ENCODE measurements at places on chromosomes 2 and 18.

DNA sequence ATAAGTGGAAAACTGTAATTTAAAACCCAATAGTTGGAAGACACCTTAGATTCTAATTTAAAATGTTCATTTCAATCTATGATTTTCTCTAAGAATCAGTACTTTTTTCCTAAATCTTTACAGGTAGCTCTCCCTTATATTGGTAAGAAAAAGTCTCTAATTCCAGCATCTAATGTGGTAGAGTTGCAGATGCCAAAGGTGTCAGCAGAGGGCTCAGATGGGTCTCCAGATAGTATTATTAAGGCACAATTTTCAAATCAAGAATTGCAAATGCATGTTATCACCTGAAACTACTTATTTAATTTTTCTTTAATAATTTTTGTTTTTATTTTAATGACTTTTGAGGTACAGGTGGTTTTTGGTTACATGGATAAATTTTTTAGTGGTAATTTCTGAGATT lies 25.5 kb upstream of the ITGA4 start:
- no peak for DNase-seq

DNA sequence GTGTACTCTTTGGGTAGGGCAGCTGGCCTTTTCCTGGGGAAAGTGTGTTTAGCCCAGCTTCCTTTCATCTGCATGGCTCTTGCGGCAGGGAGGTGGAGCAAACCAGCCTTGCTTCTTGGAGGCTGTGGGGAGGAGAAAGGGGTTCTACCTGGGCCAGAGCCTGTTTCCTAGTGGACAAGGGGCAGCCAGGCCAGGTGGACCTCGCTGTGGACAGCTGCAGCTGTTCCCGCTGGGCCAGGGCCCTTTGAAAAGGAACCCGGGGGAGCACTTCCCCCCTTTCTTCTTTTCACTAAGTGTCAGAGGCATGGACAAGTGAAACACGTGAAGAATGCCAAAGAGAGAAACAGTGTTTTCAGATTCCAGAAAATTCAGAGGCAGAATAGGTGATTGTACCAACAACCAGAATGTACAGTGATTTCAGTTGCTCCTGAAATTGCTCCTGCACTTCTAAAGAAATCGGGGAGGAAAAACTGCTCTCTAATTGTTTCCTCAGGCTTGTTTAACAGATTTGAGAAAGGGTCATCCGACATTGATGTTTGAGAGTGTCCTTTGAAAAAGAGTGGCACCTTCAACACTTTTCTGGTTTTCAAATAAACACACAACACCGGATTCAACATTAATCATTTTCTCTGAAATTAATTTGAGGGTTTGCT lies 3.9 kb downstream of the GLI2 start:
- DNase-seq = no peak

- DNase-seq = no peak
These were observed 1269.7 kb upstream of the ZEB2 start for GRCh38 chr2:145789636-145790035.

DNA sequence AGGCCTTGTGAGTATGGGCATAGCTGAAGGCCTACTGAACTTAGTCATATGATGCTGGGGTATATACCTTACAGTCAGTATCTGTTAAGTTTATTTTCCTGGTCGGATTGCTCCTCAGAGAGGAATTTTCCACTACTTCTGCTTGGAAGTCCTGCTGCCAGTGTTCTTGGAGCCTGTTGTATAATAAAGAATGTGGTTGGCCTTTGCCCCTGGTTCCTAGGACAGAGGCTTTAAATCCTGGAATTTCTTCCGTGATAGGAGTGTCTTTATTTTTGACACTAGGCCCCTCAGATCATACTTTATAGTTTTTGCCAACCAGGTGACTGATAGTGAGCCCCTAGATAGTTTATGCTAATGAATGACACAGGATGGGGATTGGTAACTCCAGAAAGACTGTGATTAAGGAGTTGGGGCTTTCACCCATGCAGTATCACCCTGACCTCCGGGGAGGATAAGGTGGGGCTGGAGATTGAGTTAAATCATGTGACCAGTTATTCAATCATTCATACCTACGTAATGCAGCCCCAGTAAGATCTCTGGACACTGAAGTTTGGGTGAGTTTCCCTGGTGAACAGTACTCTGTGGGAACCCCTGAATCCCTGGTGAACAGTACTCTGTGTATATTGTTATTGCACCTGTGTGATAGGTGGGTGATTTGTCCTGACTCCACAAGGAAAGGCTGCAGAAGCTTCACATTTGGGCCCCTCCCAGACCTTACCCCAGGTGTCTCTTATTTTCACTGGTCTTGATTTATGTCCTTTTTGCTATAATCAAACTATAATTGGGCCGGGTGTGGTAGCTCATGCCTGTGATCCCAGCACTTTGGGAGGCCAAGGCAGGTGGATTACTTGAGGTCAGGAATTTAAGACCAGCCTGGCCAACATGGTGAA lies 56.9 kb downstream of the COMMD1 start:
- no peak for DNase-seq

DNA sequence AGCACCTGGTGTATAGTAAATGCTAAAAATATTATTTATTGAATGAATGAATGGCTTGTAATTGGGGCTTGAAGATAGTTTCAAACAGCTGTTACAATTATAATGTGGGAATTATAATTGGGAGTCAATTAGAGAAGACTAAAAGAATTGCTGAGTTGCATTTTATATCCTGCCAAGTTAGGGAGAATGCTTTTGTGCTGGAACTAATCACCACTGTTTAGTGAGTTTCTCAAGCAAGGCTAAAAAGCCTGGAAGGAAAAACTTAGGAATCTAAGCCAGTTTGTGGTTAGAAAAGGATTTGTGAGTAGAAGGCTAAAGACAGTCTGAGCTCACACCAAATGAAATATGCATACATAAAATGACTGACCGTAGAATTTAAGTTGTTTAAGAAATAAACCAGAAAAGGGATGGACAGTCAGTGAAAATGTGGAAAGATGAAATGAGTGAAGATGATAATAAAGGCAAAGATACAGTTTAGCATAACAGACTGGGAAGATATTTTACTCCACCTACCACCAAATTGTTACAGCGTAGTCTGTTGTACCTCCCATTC lies 647.7 kb upstream of the FSHR start:
- no peak for DNase-seq

- DNase-seq = no peak
These were observed 177.1 kb upstream of the HAAO start for GRCh38 chr2:42969231-42970150.

DNA sequence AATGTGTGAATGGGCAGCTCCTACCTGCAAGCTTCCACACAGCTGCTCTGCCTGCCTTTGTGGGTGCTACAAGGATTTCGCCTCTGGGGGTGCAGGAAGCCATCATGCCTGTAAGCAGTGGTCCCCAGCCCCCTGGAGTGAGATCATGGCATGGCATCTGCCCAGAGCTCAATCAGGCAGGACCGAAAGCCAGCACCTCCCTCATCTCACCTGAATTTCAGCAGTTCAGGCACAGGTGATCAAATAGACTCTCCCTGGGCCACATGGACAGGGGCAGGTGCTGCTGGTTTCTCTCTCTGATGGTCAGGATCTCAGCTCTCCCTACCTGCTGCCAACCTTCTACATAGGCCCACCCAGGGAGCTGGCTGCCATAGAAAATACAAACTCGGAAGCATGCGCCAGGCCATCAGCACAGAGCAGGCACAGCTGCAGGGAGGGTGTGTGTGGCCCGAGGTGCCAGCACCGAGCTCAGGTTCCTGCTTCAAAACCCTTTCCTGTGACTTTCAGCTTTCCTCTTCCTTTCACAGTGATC lies 133.2 kb upstream of the ID2 start:
- no peak for DNase-seq

- no peak for DNase-seq
These were observed 24.3 kb downstream of the GALNT1 start for GRCh38 chr18:35605686-35606417.

DNA sequence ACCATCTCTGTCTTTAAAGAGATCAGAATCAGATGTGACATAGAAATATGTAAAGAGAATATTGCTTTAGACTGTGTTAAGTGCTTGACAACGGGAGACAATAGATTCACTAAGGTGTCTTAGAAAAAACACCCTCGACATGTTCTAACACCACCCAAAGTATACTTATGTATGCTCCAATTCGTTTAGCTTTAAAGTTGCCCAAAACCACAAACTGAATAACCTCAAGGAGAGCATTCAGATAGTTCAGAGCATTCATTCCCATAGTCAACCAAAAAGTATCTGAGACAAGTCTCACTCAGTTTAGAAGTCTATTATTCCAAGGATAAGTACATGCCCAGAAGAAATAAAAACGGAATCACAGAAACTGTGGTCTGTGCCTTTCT lies 96.4 kb downstream of the KYNU start:
- no peak for DNase-seq

DNA sequence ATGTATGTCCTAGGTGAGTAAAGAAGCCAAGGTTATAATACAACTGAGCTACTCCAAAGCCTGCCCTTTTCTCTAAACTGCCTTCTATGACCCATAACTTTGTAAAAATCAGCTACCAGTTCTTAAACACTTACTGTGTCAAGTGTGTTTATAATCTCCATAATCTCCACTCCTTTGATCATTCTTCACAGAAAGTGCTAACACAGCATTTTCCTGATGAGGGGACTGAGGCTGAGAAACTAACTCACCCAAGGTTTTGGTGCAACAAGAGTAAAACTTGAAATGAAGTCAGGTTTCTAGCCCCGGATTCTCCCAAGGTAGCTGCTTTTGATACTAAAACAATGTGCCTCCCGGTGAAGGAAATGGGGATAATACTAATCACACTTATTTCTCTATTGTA lies 1.9 kb upstream of the C2orf49 start:
- no peak for DNase-seq

GRCh38 chr18:11883153-11883552 lies 25.0 kb downstream of the MPPE1 start:
- no peak for DNase-seq

GRCh38 chr2:156955701-156956100 lies 301.8 kb upstream of the GALNT5 start:
- no peak for DNase-seq

- no peak for DNase-seq
These were observed 74.8 kb upstream of the ADAM23 start for GRCh38 chr2:206368484-206368883.

DNA sequence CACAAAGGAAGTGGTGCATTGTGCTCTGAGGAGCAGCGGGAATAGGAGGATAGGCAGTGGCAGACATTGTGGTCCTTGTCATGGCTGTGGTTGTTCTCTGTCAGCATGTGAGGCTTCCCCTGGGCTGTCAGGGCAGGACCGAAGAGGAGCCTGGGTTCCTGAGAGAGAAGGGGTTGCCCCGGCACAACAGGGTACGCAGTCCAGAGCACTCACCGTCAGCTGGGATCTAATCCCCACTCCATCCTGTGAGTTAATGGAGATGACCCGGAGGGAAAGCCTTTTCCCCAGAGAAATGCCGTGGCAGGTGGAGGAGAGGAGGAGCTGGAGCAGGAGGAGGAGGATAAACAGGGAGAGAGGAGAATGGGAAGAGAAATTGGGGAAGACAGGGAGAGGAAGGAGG lies 396.7 kb upstream of the HS6ST1 start:
- DNase-seq = no peak

GRCh38 chr18:67232991-67233390 lies 283.5 kb downstream of the DSEL start:
- DNase-seq = no peak

- DNase-seq = no peak
These were observed 1012.0 kb downstream of the LRP1B start for GRCh38 chr2:141118836-141119235.

GRCh38 chr2:134782792-134783191 lies 55.6 kb upstream of the ACMSD start:
- no peak for DNase-seq

- no peak for DNase-seq
These were observed 204.4 kb downstream of the MREG start for GRCh38 chr2:215808996-215809395.

DNA sequence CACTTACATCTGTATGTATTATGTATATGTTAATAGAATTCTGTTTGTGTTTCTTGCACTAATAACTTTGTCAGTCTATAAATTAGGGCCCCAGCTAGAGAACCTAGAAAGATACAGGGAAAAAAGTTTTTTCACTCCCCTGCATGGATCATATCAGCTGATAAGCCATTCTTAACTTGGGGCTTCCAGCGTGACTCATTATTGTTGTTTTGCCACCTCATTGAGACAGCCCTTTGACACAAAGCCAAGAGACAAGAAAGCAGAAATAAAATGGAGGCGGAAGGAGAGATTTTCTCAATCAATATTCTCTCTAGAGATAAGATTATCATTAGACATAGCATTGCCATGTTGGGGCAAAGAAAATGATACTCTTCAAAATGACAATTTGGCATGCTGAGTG lies 93.4 kb downstream of the AKAIN1 start:
- no peak for DNase-seq

DNA sequence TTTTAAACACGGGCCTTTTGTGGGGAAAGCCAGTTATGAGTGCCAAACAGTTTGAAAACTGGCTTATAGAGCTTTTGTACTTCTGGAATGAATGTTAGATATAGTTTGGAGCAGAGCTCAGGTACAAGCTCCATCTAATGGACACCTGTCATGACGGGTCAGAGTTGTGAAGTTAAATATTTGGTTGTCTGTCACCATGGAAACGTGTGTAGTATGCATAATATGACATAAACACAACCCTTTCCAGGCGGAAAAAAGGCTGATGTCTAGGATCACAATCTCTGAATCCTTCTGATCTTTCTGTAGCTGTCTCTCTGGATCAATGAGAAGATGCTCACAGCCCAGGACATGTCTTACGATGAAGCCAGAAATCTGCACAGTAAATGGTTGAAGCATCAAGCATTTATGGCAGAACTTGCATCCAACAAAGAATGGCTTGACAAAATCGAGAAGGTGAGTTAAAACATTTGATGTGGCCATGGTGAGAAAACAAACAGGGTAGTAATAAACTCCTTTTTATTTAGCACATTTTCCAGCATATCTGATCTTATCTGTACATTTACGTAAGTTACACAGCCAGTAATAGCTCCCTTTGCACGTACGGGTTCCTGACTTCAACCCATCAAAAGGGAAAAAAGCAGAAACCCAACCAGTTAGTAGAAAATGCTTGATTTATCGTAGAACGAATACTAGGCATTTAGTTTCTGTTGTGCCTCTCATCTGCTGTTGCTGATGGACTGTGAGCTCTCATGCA lies 80.6 kb upstream of the EML6 start:
- no peak for DNase-seq

GRCh38 chr2:29035016-29035745 lies 39.1 kb downstream of the PCARE start:
- no peak for DNase-seq

GRCh38 chr2:239684271-239684810 lies 283.5 kb upstream of the HDAC4 start:
- DNase-seq = no peak

- no peak for DNase-seq
These were observed 666.3 kb downstream of the TSN start for GRCh38 chr2:122421775-122422174.

DNA sequence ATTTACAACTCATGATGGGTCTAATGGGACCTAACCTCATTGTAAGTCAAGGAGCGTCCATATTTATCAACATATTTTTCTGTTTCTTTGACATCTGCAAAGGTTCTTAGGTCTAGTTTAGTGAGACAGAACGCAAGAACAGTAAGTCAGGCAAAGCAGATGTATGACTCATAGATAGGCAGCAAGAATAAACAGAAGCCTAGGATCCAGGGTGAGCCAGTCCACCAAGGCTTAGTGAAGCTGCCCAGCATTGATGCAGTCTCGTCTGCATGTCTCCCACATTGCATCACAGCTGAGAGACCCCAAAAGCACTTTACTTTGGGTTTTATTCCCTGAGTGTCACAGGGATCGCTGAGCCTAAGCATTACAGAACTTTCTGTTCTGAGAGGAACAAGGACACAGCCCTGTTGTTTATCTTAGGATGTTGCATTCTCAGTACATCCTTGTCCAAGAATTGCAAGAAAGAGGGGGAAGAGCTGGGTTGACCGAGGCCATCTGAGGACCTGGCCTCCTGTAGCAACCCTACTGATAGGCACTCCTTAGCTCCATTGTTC lies 29.6 kb upstream of the TMEM177 start:
- no peak for DNase-seq

All from NCI-H187 (cell line).